ENCODE measurements at places on chromosomes 5 and 9.
A peak's percentile ranks its signal among the peaks of the same experiment; 100 is the strongest.

GRCh38 chr9:24189986-24190385 lies 355.7 kb downstream of the IZUMO3 start:
- DNase-seq, result no peak

DNA sequence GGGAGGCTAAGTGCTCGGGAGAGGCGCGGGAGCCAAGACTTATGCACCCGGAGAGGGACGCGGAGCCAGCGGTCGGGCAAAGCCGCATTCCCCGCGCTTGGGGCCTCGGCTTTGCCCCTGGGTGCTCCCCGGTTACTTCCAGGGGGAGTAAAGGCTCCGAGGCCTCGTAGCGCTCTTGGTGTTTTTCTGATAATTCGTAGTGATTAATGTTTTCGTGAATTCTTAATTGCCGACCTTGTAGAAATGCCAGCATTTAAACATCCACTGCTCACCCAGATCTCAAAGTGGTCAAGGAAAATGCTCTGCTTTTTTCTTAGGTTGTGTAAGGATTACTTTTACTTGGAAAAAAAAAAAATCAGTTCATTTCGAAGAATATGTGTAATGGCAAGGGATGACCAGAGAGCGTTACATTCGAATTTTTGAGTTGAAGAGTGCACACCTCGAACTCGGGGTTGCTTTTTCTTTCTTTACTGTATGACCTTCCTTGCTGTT lies 654 bp upstream of the TUT7 start:
- no peak for DNase-seq

DNA sequence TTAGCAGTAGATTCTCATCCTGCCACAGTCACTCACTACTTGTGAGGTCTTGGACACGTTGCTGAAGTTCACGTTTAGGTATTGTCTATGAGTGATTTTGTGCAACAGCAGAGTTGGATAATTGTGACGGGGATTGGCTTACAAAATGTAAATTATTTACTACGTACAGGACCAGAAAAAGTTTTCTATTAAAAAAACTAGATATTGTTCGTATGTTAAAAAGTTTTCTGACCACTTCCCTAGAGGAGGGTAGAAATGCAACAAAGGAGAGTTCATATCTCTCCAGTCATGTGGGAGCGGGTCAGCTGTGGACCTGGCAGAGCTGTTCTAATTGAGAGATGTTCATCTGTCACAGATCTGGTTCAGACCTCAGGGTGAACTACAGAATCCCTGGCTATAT lies 976.1 kb upstream of the NUDT12 start:
- DNase-seq, result no peak

GRCh38 chr9:91177661-91178280 lies 183.9 kb downstream of the AUH start:
- DNase-seq, result no peak

GRCh38 chr5:103620851-103621547 lies 58.4 kb upstream of the NUDT12 start:
- DNase-seq, result no peak

GRCh38 chr9:34559624-34560455 lies 29.7 kb downstream of the CNTFR start:
- DNase-seq, result no peak

GRCh38 chr5:160229190-160229742 lies at the start of gene FABP6:
Gene FABP6, plus strand, starts transcription at chr5:160229506. Its CDS starts 52 bp downstream, at chr5:160229558.
- DNase-seq, result no peak

DNA sequence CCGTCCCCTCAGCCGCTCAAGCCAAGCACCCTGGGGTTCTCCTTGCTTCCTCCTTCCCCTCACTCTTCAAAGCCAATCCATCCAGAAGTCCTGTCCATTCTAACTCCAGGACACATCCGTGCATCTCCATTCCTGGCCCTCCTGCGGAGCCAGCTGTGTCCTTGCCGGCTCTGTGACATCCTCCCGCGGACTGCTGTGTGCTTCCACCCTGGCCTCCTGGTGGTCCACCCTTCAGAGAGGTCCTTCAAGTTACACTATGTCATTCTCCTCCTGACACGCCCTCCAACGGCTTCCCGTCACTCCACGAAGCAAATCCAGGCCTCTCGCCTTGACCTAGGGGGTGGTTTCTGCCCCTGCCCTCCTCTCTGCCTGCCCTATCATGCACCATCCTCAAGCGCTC lies 13.0 kb upstream of the SCGB3A1 start:
- no peak for DNase-seq

GRCh38 chr5:7036192-7036835 lies 323.1 kb downstream of the TENT4A start:
- DNase-seq, result no peak

DNA sequence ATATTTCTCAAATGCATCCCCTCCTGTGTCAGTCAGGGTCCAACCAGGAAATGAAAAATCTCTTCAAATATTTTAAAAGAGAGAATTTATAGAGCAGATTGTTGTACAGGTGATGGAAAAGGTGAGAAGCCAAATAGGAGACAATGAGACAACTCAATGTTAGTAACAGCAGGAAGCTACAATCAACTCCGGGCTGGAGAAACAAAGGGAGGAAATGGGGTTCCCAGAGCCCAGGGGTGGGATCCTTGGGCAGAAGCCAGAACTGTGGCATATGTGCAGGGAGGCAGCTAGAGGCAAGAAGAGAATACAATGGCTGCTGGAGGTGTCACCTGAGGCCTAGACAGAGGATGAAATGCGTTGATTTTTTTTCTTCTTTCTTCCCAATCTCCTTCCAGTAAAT lies 361.8 kb upstream of the ACTBL2 start:
- DNase-seq, result no peak

- DNase-seq, result no peak
Measured at GRCh38 chr5:31047007-31047406, 146.5 kb upstream of the CDH6 start.

DNA sequence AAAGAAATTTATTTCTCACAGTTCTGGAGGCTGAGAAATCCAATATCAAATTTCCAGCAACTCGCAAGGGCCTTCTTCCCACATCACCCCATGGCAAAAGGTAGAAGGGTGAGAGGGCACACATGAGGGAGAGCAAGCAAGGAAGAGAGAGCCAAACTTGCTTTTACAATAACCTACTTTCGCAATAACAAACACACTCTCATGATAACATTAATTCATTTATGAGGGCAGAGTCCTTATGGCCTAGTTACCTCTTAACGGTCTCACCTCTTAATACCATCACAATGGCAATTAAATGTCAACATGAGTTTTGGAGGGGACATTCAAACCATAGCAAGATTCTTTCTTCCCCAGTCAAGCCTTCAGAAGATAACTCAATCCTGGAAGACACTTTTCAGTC lies 11.6 kb upstream of the HRH2 start:
- no peak for DNase-seq

GRCh38 chr9:69036309-69036708 lies 757 bp downstream of the FXN start:
- DNase-seq, result peak; percentile 48

DNA sequence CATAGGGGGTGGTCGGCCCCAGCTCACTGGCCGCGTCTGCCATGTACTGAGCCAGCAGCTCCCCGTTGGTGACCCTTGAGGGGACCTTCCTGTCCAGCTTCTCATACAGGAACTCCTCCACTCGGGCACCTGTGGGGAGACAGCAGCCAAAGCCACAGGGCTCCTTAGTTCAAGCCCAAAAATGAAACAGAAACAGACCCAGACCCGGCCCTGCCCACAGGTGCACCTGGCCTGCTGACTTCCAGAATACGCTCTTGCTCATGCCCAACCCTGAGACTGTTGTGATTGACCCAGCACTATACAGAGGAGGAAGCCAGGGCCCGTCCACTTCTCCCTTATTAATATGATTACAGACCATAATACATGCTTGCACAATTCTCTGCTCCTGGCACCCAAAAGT lies 7.0 kb downstream of the SH3GLB2 start:
- no peak for DNase-seq

DNA sequence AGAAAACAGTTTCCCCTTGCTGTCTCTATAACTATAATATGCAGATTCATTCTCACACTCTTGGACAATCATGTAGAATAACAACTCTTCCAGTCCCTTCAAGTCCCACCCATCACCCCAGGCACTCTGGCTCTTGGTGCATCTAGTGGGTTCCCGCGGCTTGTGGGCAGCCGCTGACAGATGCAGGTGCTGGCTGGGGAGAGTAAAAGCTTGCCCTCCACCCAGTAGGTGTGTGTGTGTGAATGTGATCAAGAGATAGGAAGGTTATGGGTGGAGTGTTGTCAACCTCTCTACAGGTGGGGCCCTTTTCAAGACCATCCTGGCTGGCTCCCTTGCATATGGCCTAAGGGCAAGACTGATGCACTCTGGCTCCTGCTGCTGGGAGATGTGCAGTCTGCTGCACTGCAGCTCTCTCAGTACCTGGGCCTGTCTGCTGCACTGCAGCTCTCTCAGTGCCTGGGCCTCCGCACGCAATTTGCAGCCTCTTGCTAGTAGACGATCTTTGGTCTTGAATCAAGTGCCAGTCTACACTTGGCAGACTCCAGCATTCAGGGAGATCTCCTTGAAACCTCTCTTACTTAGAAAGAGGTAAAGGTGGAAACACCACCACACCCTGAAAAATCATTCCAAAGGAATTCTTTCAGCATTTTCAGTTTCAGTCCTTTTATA lies 189.7 kb upstream of the GDNF start:
- DNase-seq, result no peak

DNA sequence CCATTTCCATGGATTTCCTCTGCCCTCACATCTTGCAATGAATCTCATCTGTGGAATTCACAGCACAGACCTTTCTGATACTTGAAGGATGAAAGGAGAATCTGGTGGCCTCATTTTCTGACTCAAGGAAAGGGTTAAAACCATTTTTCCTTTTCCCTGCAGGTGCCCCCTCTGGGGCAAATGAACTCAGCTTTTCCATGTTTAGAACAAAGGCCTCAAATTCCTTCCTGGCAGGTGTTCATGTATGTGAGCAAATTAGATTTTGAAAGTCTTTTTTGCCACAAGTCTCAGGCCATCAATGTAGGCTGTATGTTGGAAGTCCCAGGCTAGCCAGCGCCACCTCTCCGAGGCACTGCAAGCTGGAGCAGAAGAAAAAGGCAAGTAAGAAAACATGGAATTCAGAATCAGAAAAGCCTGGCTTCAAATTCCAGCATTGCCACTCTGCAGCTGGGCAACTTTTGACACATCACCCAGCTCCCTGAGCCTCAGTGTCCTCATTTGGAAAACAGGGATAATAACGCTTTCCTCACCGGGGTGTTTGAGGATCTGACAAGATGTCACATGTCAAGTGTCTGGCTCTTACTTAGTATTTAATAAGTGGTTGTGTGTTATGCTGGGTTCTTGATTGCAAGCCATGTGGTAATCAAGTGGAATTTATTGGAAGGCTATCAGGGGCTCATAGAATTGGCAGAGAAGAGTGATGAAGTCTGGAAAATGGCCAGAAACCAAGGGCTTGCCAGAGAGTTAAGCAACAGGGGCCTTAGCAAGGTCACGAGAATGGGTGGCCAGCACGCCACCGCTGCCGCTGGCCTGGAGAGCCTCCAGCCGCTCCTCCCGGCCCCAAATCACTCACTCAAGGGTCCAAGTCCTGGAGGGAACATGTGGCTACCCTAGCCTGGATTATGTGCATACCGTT lies 48.4 kb upstream of the SMIM23 start:
- DNase-seq, result no peak

- DNase-seq, result no peak
Measured at GRCh38 chr5:125298746-125299379, 552.4 kb upstream of the ZNF608 start.

- DNase-seq, result no peak
Measured at GRCh38 chr9:89386797-89387196, 68.5 kb downstream of the SECISBP2 start.

DNA sequence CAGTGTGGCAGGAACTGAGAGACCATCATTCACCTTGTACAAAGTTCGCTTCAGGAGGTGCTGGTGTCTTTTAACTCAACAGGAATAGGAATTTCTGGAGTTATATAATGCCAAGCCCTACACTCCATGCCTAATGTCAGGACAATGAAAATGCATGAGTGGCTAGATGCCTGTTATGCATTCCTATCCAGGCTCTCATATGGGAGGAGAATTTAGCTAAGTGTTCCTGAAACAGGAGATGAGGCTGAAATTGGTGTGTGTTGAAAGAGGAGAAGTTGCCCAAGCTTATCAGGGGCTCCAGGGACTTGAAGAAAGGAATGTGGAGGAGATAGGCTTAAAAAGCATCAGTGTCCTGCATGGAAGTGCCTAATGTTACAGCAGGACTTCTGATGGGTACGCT lies 26.8 kb upstream of the PRUNE2 start:
- DNase-seq, result no peak

DNA sequence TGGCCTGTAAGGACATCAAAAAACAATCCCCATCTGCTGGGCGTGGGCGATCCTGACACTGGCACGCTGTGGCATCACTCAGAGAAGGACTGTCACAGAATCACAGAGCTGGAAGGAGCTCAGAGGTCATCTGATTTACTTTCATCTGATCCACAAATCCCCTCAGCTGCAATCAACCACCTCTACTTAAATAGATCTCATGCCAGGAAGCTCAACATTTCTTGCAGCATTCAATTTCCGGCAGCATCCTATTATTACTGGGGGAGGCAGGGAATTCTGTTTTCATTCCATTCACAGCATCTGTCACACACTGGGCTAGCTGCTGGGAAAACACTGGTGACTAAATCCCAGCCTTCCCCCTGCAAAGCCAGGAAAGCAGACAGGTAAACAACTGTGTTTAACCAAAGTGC lies 38.3 kb downstream of the RETREG1 start:
- no peak for DNase-seq

GRCh38 chr5:43482490-43483297 lies 971 bp downstream of the TMEM267 start:
- no peak for DNase-seq

DNA sequence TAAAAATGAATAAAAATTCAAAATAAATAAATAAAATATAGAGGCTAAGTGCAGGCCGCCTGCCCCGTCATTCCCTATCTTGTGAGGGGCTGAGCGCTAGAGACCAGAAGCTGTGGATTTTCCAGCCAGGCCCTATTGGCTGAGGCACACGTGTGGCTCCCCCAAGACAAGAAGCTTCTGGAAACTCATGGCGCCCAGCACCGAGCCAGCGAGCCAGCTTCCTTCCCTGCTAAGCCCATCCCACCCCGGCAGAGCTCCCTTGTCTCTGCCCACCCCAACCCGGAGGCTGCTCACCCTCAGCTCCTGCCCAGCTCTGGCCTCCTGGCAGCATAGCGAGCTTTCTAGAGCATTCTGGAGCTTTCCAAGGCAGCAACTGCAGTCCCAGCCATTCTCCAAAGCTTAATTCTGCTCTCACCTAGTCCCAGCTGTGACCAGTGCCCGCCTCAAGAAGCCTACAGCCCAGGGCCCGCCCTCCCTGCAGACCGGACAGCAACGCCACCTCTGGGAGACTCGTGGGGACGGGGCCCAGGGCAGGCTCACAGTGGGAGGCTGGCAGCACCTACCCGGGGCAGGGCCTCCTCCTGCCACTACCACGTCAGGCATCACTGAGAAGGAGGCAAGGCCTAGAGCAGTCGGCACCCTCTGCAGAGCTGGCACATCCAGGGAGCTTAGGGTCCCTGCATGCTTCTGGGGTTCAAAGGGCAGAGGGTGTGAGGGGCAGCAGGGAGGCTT lies 23.2 kb upstream of the TMEM250 start:
- DNase-seq, result no peak

Data from T-helper 2 cell (primary cell).